ENCODE measurements at places on chromosomes 2 and 18.

DNA sequence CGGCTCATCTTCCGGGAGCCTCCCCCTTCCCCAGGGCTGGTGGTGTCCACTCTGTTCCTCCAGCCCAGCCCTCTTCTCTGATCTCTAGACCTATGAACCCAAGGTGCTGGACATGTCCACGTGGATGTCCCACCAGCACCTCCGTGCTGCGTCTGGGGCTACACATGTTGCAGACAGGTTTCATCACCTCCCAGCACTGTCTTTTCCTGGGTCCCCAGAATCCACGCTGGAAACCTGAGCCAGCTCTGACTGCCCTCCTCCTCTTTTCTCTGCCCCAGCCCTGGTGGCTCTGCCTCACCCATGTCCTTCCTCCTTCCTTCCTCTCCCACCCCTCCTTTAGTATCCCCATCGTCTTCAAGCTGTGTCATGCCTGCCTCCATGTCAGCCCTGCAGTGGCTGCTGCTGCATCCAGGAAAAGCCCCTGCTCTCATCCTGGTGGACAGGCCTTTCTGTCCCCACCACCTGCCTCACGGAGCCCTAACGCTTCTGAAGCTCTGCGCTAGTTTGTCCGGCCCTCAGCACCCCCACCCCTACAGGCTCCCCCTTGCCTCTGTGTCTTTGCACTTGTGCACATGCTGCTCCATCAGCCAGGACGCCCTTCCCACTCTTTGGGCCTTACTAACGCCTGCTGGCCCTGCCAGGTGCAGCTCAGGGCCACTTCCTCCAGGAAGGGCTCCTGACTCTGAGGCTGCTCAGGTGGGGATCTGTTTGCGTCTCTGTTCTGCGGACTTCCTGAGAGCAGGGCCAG, 105.9 kb downstream of the DYSF start:
- no peak for DNase-seq

DNA sequence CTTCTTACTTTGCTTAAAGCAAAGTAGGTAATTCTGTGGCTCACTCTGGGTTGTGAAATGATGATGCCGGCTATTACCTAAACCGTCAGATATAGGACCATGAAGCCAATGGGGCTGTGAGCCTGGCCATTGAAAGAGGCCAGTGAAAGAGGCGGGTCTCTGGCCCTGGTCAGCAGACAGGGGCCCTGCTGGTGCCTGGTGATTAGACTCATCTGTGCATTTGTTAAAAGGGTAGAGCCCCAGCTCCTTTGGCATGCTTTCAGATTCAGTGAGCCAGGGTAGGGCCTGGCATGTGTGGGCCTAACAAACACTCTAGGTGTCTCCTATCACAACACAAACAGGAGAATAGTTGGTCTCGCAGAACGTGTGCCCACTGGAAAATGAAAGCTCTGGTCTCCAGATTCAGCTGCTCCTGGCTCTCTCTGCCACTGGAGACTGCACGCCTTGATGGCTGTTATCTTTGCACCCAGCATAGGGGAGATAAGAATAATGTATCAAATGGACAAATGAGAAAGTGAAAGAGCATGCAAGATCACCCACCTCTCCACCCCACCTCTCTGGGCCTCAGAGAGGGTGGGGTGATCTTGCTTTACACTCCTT, 6.9 kb downstream of the LRRC30 start:
- no peak for DNase-seq

DNA sequence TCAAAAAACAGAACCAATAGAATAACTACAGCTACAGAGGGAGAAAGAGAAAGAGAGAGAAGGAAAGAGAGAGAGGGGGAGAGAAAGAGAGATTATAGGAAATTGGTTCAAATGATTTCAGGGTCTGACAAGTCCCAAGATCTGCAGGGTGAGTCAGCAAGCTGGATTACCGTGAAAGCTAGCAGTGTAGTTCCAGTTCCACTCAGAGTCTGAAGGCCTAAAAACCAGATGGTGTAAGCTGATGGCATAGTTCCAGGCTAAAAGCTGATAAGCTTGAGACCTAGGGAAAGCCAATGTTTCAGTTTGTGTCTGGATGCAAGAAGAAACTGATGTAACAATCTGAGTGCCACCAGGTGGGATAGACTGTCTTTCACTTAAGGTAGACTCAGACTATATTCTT, 397.7 kb downstream of the TRIB2 start:
- DNase-seq: no peak

- no peak for DNase-seq
Observed at GRCh38 chr2:144390424-144391020, 129.4 kb downstream of the ZEB2 start.

DNA sequence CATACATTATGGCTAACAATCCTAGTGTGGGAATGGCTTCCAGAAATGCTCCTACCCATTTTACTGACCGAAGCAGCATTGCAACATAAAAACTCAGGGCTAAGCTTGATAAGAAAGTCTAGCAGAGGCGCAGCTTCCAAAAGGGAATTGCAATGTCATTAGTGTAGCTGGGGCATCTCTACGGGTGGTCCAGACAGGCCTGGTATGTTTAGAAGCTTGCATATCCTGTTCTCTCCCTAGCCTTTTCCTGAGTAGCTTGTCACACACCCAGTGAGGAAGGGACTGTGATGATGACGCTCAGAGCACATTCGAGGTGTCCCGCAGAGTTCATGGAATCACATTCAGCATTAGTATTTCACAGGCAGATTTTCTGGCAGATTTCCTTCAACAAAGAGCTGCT, 38.0 kb upstream of the COL5A2 start:
- DNase-seq: no peak

DNA sequence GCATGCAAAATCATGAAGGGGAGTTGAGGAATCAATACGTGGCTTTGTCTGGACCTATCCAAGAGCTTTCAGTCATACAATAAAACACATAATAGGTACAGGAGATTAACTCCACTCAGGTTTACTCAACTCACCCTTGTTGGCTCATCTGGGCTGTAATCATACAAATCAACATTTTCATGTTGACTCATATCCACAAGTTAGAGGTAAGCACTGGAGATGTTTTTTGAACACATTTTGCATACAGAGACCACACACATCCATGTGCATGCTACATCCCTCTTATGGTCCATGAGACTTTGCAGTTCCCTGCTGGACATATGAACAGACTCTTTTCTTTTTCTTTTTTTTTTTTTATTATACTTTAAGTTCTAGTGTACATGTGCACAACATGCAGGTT, 336.9 kb upstream of the PIK3C3 start:
- no peak for DNase-seq

GRCh38 chr2:149924028-149924427, 336.5 kb upstream of the MMADHC start:
- no peak for DNase-seq

- DNase-seq: no peak
Observed at GRCh38 chr2:195257979-195258378, 399.0 kb upstream of the SLC39A10 start.

- no peak for DNase-seq
Observed at GRCh38 chr2:116911540-116911939, 903.0 kb upstream of the DDX18 start.

GRCh38 chr18:7273301-7273921, 42.5 kb downstream of the LRRC30 start:
- no peak for DNase-seq

DNA sequence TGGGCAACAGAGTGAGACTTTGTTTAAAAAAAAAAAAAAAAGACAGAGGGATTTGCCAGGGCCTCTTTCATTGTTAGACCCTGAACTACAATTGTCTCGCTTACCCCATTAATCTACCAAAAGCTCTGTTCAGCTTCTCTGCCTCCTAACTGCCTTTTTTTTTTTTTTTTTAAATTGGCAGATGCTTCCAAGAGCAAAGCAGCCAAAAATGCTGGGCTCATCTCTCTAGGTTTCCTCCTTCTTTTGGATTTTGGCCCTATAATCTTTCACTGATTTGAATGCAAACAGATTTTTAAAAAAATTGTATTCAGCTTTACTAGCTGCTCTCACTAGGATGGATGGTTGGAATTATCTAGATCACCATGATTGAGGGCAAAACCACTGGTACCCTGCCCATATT, 33.2 kb upstream of the RAPGEF4 start:
- no peak for DNase-seq
